ENCODE measurements at places on chromosomes 2 and 18.

GRCh38 chr2:45683292-45683691 is 31.8 kb downstream of the PRKCE start:
- no peak for DNase-seq

GRCh38 chr18:79510046-79510685 is 114.4 kb downstream of the NFATC1 start:
- DNase-seq = no peak

- DNase-seq = no peak
Measured at GRCh38 chr2:65658881-65659280, 226.5 kb upstream of the SPRED2 start.

GRCh38 chr2:205689820-205690219 is 7.5 kb downstream of the NRP2 start:
- no peak for DNase-seq

DNA sequence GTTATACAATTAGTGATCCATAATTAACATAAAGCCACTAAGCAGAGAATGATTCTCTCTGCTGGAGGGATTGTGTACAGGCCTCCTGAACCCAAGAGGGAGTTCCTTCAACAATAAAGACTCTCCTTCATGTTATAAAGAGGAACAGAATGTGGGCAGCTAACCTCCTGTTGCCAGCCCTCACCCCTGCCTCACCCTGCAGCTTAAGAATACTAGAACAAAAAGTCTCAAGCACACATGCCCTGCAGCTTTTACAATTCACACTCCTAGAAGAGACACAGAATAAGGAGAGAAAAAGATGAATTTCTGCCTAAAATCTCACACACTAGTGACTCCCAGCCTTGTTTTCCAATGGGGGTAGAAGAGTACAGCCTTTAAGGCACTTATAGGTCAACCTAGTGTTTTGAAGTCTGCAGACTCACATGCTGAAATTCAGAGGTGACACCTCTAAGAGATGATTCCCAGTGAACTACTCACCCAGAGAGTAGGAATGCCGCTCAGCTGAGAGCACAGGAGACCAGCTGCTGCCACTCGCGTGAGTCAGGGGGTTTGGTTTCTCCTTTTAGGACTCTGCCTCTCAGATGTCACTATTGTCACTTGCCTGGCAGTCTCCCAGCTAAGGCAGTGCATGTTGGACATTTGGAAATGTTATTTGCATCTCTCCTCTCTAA is 32.5 kb upstream of the IL1RL1 start:
- no peak for DNase-seq

DNA sequence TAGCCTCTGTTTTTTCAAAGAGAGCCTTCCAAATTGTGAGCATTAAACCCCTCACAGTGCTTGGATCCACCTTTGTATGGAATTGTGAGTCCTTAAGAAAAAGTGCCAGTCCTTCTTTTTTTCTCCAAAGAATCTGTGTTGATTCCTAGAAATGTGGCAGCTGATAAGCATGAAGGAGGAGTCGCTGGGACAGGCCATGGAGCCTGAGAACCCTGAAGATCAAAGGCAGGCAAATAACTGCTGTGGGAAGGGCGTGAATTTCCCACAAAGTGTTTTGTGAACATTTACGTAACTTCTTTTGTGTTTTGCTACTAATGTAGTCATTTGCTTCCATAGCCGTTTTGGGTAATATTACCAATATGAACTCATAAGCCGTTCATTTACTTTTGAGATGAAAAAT is 27.7 kb upstream of the CHMP1B start:
- no peak for DNase-seq

DNA sequence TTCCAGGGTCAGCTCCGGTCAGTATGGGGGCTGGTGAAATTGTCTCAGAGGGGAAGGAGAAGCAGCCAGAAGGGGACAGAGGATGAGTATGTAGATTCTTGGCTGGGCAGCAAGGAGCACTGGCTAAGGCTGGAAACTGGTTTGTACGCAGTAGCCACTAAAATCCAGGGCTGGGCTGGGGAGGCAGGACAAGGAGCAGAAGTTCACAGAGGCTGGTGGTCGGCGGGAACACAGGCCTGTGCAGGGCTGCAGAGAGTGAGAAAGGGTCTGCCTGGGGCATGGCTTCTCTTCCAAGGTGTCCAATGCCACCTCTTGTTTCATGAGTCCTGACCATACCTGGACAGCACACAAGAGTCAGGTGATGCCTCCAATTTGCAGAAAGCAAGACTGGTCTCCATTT is 94.4 kb upstream of the HDAC4 start:
- DNase-seq = no peak

- no peak for DNase-seq
Measured at GRCh38 chr2:239928391-239929350, 96.5 kb downstream of the NDUFA10 start.

DNA sequence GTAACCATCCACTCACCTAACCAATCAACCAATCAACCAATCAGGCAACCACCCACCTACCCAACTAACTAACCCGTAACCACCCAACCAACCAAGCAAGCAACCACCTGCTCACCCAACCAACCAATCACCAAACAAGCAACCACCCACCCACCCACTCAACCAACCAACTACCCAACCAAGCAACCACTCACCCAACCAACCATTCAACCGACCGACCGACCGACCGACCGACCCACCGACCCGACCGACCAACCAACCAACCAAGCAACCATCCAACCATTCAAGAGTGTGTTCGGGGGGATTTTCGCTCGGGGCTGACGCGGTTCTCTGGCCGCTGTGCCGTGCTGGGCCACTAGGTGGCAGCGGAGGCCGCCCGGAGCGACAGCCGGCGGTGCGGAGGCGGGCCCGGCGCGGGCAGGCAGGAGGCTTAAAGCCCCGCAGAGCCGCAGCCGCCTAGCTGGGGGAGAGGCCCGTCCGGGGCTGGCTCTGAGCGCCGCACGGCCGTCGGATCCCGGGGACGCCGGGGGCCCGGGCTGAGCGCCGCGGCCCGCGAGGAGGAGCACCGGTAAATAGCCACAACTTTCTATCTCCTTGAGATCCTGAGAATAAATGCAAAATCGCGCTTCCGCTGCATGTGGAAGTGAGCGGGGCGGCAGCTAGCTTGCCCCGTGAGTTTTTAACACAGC is at the start of gene MC5R:
Gene MC5R, plus strand, starts transcription at position 443 of the 689 bp plus-strand sequence. CDS start 1,617 bp downstream, outside the sequence.
- DNase-seq = peak; percentile 53

DNA sequence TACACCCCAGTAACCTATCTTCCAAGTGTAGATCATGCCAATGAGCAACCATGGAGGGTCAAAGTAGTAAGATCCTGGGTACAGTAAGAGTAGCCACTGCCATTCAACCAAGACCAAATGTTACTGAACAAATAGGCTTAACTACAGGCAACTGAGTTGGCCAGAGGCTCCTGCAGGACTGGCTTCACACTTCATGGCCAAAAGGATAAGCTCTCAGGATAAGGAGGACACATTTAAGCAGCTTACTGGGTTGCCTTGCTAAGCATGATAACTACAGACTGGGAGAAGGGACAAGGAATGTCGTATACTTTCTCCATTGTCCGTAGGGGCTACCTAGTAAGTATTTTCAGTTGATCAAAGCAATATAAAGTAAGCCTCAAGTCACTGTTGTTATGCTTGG is 174.7 kb downstream of the INO80D start:
- no peak for DNase-seq

GRCh38 chr2:216354306-216354705 is 18.0 kb downstream of the MARCHF4 start:
- no peak for DNase-seq

DNA sequence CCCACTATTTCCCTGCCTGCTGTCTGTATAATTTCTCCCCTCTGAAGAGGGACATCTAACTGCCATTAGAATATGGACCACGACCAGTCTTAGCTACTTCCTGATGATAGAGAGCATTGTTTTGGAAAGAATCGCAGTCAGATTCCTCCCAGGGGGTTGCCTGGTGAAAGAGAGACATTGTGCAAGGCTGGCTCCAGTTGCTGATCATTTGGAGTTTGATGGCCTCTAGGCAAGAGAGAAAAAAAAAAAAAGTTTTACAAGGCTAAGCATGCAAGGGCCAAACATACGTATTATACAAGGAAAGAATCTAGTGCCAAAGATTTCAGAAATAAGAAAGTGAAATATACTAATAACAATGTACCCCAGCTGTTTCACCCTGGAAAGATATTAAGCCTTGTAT is 182.2 kb downstream of the CMPK2 start:
- no peak for DNase-seq

- DNase-seq = no peak
Measured at GRCh38 chr2:190352668-190353536, 9.5 kb downstream of the INPP1 start.

DNA sequence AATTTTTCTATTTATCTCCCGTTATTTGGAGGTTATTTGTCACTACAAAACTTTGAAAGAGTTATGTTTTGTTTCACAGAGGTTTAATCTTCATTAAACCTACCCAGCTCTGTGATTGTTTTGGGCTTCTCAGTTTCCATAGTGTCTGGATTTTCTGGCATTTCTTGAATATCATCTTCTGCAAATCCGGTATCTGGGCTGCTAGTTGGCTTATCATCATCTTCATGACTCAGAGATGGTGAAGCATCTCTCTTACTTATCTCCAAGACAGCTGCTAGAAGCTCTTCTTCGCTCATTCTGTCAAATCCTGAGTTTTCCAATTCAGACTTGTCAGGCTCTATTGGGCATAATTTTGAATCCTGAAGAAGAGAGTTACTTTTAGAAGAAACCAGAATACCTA is 55.6 kb downstream of the VIL1 start:
- no peak for DNase-seq

DNA sequence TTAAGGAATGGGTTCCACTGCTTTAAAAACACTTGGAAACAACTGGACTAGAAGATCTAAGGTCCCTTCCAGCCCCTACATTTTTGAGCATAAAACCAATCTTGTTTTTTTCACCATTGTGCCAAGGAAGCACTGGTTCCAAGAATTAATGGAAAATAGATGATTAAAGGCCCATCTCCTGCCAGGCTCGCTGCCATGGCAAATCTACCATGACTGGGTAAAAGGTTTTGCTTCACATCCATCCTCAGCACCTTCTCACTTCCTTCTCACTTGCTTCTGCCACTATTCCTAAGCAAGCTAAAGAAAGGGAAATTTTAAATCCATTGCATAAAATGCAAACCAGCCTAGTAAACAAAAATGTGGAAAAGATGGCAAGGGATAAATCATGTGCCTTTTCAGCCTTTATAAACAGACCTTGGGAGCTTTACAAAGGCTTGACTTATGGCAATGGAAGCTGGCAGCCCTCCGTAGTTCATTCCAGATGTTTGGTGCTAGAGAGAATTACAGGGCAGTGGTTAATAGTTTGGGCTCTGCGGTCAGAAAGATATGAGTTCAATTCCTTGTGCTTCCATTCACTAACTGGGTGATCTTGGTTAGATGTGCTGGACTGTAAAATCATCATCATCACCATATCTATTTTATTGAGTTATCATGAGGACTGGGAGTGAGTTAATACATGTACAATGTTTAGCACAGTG is 27.0 kb upstream of the ST3GAL5 start:
- no peak for DNase-seq

- DNase-seq = no peak
Measured at GRCh38 chr2:203805486-203805838, 62.1 kb upstream of the CTLA4 start.

DNA sequence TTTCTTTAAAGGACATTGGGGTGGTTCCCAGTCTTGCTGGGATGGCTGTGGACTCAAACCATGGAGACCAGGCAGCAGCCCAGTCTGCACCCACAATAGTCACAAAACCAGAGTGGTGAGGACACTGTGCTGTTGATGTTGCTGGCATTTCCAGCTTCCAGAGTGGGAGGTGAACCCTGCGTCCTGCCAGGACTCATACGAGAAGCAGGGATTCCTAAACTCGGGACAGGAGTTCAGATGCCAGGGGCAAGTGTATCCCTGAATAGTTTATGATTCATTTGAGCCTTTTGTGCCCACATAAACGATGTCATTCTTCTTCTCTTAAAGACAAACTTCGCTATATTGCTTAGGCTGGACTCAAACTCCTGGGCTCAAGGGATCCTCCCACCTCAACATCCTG is 62.8 kb downstream of the TCF7L1 start:
- no peak for DNase-seq

- DNase-seq = no peak
Measured at GRCh38 chr18:29172756-29173067, 995.8 kb upstream of the CDH2 start.

DNA sequence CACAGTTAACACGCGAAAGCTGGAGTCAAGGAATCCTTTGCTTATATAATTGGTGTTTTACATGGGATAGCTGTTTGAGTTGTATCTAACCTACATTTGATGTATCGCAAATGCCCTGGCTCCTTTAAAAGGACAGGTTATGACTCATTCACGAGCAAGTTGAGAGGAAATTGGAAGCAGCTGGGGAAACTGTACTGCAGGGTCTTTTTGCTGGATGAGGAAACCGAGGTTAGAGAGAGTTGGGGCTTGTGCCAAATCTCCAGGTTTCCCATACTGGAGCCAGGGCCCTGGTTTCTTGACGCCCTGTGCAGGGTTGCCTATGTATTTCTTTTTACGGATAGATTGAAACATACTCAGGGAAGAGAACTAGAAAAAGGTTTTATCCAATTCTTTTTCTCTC is 60.0 kb upstream of the SPTBN1 start:
- DNase-seq = no peak

DNA sequence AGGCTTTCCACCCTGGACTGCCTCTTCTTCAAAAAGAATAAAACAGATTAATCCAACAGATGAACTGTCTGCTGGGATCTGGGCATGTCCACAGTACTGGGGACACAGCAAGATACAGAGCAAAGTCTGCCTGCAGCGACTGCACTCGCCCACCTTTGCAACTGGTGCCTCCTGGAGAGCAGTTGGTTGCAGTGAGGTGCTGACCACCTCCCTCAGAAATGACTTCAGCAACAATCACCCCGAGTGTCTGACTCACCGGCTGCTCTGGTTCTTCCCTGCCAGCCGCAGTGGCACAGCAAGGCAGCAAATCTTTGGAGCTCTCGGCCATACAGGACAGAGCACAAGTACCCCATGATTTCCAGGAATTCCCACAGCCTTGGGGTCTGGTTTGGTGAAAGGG is 179.7 kb downstream of the ANAPC1 start:
- no peak for DNase-seq

DNA sequence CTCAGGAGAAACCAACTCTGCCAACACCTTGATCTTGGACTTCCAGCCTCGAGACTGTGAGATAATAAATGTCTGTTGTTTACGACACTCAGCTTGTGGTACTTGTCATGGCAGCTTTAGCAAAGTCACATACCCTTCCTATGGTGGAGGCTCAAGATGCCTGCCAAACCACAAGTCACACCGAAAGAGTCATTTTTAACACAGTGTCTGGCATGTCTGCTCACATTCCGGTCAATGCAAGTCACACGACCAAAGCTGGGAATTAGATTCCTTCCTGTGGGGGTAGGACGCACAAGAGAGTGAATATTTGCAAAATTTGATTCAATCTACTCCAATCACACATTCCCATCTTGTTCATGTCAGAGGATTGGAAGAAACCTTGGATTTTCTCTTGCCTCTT is 24.6 kb downstream of the KCNE4 start:
- no peak for DNase-seq

DNA sequence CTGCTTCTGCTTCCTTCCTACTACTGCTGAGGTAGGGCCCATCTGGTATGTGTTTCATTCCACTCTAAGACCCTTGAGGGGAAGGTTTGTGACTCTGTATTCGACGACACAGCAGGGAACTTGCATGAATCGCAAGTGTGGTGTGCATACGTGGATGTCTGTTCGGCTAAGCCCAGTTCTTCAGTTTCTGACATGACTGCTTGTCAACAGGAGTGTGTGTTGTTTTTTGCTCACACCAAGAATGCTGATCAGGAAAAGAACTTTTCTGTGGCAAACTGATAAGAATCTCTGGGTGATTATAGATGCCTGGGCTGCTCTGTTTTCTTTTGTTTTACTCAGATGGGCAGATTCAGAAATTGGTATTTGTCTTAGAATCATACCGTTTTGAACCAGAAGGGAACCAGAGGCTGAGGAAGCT is 22.0 kb downstream of the TNFRSF11A start:
- no peak for DNase-seq
